ENCODE measurements at places on chromosomes 12 and 14.

DNA sequence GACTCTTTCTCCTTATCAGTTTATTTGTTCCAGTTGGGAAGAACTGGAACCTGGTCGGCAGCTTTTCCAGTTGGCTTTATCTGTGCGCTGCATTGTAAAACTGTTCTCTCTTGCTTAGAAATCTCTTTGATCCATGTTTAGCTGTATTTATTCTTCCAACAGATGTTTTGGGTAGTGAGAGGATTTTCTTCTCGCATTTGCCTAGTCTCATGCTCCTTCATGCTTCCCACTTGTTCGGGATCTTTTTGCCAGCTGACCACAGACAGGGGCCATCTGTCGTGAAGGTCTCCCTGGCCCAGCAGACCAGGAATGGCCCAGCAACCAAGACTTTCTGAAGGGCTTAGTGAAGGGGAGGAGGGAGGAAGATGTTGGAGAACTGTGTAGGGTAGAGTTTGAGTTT, 21.6 kb downstream of the NTF3 start:
- no peak for DNase-seq

GRCh38 chr14:99333841-99334635, 62.0 kb upstream of the BCL11B start:
- no peak for DNase-seq

GRCh38 chr12:76010732-76011458, 20.7 kb downstream of the PHLDA1 start:
- no peak for DNase-seq

DNA sequence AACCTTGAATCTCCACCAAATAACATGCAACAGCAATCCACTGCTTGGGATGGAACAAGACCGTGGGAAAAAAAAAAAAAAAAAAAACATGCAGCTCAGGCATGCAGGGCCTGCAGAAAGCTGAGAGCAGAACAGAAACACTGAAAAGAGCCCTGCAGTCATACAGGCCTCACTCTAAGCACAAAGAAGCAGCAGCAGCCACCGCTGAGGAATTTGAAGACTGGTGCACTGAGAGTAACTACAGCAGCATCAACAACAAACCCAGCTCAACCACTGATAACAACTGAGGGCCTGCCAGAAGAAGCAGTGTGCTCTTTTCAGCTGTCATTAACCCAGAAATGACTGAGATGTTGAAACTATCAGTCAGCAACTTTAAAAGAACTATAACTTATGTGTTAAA, 354.7 kb upstream of the TMTC1 start:
- no peak for DNase-seq

DNA sequence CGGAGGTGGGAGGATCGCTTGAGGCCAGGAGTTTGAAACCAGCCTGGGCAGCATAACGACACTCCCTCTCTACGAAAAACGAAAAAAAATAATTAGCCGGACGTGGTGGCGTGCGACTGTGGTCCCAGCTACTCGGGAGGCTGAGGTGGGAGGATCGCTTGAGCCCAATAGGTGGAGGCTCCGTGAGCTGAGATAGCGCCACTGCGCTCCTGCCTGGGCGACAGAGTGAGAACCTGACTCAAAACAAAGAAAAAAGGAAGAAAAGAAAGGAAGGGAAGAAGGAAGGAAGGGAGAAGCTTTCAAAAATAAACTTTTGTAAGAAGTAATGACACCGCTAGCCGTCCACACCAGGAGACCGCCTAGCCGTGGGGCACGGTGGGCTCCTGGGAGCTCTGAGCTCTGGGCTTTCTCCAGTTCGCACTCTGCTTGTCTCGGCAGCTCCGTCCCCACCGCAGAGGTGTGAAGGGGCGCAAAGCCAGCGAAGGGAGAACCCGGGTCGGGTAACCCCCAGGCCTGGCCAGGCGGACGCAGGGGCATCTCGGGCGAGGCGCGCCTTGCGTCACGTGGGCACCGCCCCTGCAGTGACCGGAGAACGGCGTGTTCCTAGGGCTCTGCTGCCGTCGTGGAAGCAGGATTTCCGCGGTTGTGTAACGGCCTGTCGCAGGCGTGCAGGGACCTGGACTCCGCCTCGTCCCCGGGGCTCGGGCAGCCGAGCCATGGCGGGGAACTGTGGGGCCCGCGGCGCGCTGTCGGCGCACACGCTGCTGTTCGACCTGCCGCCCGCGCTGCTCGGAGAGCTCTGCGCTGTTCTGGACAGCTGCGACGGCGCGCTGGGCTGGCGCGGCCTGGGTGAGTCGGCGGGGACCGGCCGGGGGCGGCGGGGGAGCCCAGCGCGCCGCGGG, at the start of gene IRAK3:
Gene IRAK3, plus strand, starts transcription at position 631 of the 902 bp plus-strand sequence. Its CDS starts 86 bp downstream, at position 717.
- DNase-seq: no peak

All from stimulated activated CD8-positive, alpha-beta memory T cell treated with anti-CD3 and anti-CD28 coated beads, Interleukin-7, amount 100 ng/mL, for 4 hours (primary cell).